Adrenal gland (tissue), 19 donors: ENCODE measurements at places on chromosomes 2 and 18.

GRCh38 chr18:63980896-63981460 is 11.1 kb downstream of the SERPINB8 start:
- DNase-seq = no peak

DNA sequence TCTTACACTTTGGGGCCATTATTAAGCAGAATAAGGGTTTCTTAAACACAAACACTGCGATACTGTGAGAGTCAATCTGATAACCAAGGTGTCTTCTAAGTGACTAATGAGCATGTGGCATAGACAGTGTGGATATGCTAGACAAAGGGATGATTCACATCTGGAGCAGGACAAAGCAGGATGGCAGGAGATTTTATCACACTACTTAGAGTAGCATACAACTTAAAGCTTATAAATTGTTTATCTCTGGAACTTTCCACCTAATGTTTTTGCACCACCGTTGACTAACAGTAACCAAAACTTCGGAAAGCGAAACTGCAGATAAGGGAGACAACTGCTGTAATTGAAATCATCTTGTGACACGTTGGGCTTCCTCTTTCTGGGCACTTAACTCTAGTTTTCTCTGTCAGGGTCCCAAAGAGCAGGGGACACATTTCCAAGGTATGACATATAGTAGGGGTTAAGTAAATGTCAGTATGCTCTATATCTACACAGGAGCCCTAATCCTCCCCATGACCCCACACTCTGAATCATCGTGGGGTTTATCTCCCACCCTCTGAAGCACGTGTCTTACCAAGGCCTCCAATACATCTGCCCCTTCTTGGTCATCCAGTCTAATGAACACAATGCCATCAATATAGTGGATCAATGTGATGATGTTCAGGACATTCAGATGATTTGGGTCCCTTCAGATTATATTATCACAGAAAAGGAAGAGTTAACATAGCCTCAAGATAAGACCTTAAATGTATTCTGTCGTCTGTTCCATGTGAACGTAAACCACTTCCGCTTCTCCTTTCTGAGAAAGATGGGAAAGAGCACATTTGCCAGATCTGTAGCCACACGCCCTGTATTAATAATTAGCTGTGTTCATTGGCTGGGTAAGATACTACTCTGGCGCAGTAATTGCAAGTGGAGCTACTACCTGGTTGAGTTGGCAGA is 78.7 kb downstream of the FTCDNL1 start:
- DNase-seq = no peak

DNA sequence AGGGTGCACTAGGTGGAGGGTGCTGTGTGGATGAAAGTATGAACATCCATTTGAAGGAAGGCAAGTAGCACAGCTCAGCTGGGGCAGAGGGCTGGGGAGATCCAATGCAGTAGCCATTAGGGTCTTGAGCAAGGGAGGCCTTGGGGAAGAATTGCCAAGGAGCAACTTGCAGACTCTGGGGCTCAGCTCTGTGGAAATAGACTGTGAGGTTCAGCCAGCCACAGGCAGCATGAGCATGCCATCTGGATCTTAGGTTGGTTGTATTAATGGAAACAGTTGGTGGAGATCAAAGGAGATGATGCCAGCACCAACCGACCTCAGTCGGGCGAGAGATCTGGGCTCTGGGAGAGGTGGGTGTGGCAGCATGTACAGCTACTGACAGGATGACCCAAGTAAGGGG is 5.6 kb downstream of the ZAP70 start:
- DNase-seq = no peak

DNA sequence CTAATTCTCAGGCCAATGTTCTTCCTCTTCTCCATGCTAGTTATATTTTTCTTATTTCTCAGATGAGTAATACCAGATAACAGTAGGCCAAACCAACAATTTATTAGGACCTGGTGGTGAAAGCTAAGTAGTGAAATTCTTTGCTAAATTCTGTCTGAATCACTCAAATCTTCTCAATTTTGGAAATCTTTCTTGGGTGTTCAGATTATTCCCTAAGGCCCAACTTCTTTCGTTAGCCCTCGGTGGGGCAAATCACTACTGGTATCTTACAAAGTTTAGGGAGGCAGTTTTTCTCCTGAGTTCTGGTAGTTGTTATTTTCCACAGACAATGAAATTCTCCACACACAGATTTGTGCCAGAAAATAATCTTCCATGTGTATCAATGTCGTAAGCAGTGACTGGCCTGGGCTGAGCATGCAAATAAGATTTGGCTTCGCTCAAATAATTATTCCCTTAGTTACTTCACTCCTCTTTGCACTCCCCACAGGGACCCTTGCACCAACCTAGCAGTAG is 443.5 kb upstream of the SLC14A2 start:
- no peak for DNase-seq

GRCh38 chr2:6940820-6941219 is 23.6 kb downstream of the RNF144A start:
- DNase-seq = no peak

GRCh38 chr2:19848029-19848750 is 53.6 kb downstream of the TTC32 start:
- DNase-seq = no peak

GRCh38 chr2:110166266-110166665 is 38.5 kb downstream of the NPHP1 start:
- no peak for DNase-seq

- DNase-seq = no peak
Measured at GRCh38 chr2:209845666-209846065, 74.0 kb downstream of the UNC80 start.

GRCh38 chr2:86157009-86157556 is 38.2 kb downstream of the IMMT start:
- no peak for DNase-seq

GRCh38 chr2:236172255-236173035 is 4.3 kb upstream of the GBX2 start:
- no peak for DNase-seq

- no peak for DNase-seq
Measured at GRCh38 chr2:160507464-160507863, 13.9 kb upstream of the RBMS1 start.
